ENCODE measurements at places on chromosomes 7 and 10. TPM values are rescaled to one million over a fixed set of nuclear protein-coding genes. Genes with fewer than 3 reads are reported as not detected.

DNA sequence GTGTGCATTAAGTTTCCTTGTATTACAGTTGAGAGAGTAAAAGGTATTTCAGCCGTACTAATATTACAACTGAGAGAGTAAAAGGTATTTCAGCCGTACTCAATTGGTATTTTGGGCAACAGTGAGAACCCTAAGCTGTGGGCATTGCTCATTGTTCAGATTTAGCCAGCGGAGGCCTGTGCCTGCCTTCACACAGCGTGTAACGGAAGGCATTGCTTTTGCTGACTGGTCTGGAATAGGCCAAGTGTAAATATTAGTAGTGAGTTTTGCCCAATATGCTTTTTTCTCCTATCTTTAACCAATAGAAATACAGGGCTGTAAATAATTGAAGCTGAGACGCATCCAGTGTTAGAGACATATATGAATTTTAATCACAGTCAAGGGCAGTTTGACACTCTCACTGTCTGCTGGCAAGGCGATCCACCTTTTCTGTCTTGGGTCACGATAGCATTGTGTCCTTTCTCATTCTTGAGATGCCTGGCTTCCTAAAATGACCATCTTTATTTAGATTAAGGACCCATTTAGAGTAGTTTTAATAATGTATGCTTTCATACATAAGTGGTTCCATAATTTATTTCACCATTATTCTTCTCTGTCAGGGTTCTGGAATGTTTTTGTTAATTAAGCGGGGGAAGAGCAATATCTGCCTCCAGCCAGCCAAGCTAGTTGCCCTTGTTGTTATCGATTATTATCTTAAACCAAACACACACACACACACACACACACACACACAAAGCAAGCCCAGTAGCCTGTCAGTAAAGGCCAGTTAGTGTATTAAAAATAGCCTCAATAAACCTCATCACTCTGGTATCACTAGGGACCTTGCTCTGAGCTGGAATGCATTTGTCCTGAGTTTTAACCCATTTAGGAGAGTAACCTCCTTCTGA, 130.7 kb downstream of the CELF2 start:
- H3K4me1 ChIP-seq: peaks cover 10% of the 10 kb centered on the region
- H3K27ac ChIP-seq: no peak overlapping the region
- no peak for DNase-seq
- H3K4me3 ChIP-seq: no peak overlapping the region

- peak overlapping the region; percentile 93 for H3K27ac ChIP-seq
- H3K4me3 ChIP-seq: no peak overlapping the region
- peaks cover 8% of the 10 kb centered on the region for H3K36me3 ChIP-seq
- H3K4me1 ChIP-seq: no peaks in the 10 kb centered on the region
Observed at GRCh38 chr10:17665747-17666146, 21.8 kb downstream of the STAM start.

DNA sequence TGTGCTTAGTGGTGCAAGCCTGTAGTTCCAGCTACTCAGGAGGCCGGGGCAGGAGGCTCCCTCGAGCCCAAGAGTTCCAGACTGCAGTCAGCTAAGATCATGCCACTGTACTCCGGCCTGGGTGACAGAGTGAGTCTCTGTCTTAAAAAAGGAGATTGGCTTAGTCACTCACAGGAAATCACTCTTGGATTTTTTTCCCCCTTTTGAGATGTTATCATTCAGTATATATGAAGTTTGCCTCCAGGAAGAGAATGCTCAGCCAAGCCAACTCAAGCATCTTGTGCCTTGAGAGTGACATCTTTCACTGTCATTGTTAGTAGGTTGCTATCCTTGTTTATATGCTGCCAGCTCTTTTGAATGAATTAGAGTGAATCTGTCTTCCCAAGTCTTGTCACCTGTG, 28.0 kb downstream of the NIPSNAP2 start:
- no peak overlapping the region for H3K4me3 ChIP-seq
- no peaks in the 10 kb centered on the region for H3K4me1 ChIP-seq
- DNase-seq: no peak
- H3K27ac ChIP-seq: peak overlapping the region; percentile 25
- peaks cover 22% of the 10 kb centered on the region for H3K36me3 ChIP-seq
- no peaks in the 10 kb centered on the region for H3K27me3 ChIP-seq

DNA sequence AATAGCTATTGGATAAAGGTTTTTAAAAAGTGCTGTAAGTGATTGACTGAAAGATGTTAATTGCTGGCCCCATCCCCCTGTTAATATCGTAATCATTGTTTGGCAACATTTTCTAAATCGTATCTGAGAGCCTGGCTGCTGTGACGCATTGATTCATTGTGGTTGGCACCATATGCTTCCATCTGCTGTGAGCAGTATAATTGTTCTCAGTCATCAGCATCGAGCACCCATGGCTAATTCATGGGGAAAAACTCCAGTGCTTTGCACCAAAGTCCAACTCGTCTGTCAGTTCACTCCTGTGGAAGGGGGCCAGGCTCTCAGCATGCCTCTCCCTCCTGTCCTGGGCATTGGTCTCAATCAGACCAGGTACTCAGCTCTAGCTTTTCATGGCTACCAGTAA, 205.2 kb downstream of the STK31 start:
- DNase-seq: no peak
- H3K36me3 ChIP-seq: no peaks in the 10 kb centered on the region
- H3K27me3 ChIP-seq: no peaks in the 10 kb centered on the region
- no peak overlapping the region for H3K4me3 ChIP-seq

GRCh38 chr7:24501009-24501408, 72.2 kb upstream of the PALS2 start:
- no peaks in the 10 kb centered on the region for H3K4me1 ChIP-seq
- no peaks in the 10 kb centered on the region for H3K27me3 ChIP-seq
- no peak overlapping the region for H3K27ac ChIP-seq
- no peaks in the 10 kb centered on the region for H3K36me3 ChIP-seq

DNA sequence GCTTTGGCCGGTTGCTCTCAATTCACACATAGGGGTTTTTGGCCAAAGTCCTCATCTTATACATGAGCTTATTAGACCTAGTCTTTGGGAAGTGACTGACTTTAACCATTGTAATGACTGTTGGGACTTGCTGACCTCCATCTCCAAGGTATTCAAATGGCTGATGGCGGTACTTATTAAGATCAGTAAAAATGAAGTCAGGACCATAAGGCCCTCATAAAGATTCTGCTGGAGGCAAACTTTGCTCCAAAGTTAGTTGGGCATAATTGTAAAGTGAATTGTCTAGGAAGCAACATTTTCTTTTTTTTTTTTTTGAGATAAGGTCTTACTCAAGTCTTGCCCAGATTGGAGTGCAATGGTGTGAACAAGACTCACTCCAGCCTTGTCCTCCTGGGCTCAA, 76.3 kb upstream of the MKLN1 start:
- H3K4me1 ChIP-seq: no peaks in the 10 kb centered on the region
- no peaks in the 10 kb centered on the region for H3K27me3 ChIP-seq
- no peak overlapping the region for H3K27ac ChIP-seq

Gene CYP2C19
- not detected for polyA plus RNA-seq

Gene COL17A1
- 0.12 TPM for polyA plus RNA-seq

Gene SLC16A9
- polyA plus RNA-seq: 6.7 TPM

Gene TEX47
- not detected for polyA plus RNA-seq

Gene GIMAP5
- polyA plus RNA-seq: not detected

Gene LOXL4
- 1.4 TPM for polyA plus RNA-seq

Data from SK-N-SH (cell line).